ENCODE measurements at places on chromosomes 6 and 20. TPM values are rescaled to one million over a fixed set of nuclear protein-coding genes. Genes with fewer than 3 reads are reported as not detected.

Gene TFAP2D
- polyA plus RNA-seq: not detected

Gene SLC35B3
- polyA plus RNA-seq: 14.6 TPM

Gene KIF6
- 0.16 TPM for polyA plus RNA-seq

Gene BTNL2
- not detected for polyA plus RNA-seq

DNA sequence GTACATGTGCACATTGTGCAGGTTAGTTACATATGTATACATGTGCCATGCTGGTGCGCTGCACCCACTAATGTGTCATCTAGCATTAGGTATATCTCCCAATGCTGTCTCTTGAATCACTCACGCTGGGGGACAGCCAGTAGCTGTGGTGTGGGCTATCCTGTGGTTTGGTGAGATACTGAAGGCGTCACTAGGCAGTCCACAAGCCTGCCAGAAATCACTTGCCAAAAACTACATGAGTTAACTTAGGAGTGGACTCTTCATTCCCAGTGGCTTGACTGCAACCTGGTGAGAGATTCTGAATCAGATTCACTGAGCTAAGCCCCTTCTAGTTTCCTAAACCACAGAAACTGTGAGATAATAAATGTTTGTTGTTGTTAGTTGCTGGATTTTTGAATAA lies 191.3 kb downstream of the TSHZ2 start:
- no peak for DNase-seq

GRCh38 chr20:62816884-62817873 lies at the start of gene COL9A3:
COL9A3 (plus strand) TSS chr20:62817050; CDS start chr20:62817065, 15 bp downstream.
- DNase-seq: peak; percentile 27
